Stimulated activated CD4-positive, alpha-beta T cell treated with anti-CD3 and anti-CD28 coated beads, Interleukin-4, amount 100 ng/mL, for 24 hours (primary cell): ENCODE measurements at places on chromosomes 12 and 14.
A peak's percentile ranks its signal among the peaks of the same experiment; 100 is the strongest.

- DNase-seq: no peak
Measured at GRCh38 chr12:49541140-49541861, 2.5 kb downstream of the KCNH3 start.

DNA sequence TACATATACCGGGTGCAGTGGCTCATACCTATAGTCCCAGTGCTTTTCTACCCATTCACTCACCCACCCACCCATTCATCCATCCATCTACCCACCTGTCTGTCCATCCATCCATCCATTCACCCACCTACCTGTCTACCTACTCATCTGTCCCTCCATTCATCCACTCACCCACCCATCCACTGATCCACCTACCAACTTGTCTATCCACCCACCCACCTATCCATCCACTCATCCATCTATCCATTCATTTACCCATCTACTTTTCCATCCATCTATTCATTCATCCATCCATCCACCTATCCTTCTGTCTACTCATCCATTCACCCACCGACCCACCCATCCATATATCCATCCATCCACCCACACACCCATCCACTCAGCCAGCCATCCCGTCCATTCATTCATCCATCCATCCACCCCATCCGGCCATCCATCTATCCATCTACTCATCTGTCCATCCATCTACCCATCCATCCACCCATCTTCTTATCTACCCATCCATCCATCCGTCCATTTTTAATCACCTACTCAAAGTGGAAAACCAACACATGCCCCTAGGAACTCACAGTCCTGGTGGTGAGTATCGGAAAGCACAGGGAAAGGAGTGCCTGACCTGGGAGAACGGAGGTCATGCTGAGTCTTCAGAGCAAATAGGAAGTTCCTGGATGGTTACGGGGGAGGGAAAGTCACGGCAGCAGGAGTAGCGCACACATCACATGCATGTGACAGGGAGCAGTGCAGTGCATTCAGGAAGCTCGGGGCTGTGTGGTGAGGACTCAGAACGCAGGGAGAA is 20.0 kb downstream of the DDX51 start:
- no peak for DNase-seq

DNA sequence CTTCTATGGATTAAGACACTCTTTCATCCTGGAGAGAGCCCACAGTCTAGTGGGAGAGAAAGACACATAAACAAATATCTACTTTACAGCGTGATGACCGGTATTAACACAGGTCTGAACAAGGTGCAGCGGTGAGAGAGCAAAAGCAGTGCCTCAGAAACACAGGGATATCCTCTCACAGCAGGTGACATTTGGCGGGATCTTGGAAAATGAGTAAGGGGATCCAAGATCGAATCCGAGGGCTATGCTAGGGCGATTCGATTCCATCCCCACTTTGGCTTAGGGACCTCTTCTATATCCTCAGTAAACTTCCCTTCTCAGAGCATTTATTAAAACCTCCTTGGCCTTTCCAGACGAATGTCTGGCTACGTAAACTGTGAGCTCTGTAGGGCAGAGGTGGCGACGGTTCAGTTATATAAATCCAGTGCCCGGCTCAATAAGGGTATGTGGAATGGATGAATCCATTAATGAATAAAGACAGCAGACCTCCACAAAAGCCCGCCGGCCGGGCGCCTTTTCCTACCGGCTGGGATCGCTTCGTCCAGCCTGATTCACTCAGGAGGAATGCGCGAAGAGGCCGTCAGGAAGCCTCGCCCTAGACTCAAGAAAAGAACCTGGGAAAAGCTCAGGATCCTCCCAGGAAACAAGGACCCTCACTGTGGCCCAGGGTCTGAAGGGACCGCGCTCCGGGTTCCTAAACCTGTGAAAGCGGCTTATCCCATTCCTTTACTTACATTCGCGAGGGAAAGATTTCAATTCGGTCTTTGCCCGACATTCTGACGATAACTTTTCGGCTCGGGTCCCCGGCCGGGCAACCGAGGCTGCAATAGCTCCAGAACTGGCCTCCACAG is 455 bp downstream of the ATP6V1D start:
- no peak for DNase-seq

GRCh38 chr14:92451245-92451644 is 62.3 kb upstream of the RIN3 start:
- no peak for DNase-seq

- DNase-seq: no peak
Measured at GRCh38 chr12:1668833-1669543, 21.9 kb upstream of the ADIPOR2 start.

DNA sequence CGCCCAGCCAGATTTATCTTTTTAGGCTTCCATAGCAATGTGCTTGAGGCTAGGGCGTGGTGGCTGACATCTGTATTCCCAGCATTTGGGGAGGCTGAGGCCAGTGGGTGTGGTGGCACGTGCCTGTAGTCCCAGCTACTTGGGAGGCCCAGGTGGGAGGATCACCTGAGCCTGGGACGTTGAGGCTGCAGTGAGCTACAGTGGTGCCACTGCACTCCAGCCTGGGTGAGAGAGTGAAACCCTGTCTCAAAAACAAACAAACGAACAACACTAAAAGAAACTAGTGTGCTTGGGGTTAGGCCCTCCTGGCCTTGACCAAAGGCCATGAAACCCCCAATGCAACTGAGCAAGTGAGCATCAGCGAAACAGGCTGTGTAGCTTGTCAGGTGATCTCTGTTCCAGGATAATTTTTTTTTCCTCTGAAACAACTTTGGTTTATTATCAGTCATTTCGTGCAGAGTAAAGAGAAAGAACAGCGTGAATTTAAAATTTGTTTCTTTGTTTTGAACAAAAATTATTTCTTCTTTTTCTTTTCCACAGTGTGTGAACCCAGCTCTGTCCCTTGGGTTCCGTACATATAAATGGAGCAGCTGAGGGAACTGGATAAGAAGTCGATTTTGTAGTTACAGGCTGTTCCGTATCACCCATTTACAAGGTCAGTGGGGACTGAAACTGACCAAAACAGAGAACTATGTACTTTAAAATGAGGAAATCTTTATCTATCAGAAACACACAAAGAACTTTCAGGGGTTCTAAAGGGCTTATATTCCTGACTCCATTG is 8.8 kb upstream of the TUBA1C start:
- no peak for DNase-seq

GRCh38 chr12:66531766-66532165 is 147.1 kb downstream of the GRIP1 start:
- no peak for DNase-seq

DNA sequence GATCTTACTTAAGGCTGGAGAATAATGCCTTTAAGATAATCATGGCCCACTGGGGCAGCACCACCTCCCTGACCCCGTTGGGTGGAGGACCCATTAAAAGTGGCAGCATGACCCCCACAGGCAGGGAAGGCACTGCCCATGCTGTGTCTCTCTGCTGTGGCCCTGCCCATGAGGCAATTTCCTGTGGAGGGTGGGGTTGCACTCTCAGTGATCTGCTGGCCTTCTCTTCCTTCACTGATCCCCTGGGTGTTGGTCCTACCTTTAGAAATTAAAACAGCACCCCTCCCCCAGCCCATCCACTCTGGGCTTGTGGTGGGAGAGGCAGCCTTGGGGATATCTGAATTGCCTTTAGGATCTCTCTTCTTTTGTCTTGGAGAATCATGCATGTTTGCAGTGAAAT is 17.3 kb downstream of the KLRK1 start:
- no peak for DNase-seq

DNA sequence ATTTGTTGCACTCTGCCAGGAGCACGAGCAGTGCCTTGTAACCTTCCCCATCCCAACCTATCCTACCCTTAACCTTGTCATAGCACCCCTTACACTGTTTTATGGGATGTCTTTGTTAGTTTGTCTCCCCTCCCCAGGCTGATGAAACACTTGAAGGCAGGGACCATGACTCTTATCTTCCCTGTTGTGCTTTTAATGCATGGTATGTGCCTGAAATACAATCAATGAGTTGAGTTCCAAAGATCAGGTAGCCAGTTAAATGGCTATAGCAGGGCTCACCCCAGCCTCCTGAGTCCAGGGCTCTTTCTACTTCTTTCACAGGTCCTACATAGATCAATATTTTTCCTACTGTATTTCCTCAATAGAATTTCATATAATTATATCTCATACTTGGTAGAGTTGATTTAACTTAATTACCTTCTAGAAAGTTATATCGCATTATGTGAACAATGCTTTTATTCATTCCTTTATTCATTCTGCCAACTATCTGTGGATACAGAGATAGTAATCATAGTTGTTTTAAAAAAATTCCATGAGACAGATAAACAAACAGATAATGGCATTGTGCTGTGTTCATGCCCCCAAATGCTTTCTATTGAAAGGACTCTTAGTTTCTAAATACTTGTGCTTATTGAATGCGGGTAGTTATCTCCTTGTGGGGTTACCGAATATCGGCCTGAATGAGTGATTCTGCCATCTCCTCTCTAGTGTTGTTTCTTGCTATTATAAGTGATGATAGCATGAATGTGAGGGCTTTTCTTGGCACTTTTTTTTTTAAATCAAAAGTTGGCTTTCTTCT is 347.4 kb downstream of the NPAS3 start:
- no peak for DNase-seq

- DNase-seq: no peak
Measured at GRCh38 chr12:9617124-9617523, 9.4 kb upstream of the KLRB1 start.

- DNase-seq: peak; percentile 13
Measured at GRCh38 chr14:20934148-20934762, 21.0 kb upstream of the RNASE2 start.

DNA sequence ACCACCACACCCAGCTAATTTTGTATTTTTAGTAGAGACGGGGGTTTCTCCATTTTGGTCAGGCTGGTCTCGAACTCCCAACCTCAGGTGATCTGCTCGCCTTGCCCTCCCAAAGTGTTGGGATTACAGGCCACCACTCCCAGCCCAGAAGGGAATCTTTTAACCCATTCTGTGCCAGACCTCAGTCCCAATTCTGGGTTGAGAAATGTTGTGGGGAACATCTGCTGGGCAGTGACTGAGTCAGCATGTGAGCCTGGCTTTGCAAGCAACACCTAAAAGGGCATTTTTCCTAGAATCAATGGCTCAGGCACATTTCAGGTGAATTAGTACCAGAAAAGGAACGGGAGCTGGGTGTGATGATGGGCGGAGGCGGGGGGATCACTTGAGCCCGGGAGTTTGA is 7.6 kb upstream of the SPATS2 start:
- no peak for DNase-seq

DNA sequence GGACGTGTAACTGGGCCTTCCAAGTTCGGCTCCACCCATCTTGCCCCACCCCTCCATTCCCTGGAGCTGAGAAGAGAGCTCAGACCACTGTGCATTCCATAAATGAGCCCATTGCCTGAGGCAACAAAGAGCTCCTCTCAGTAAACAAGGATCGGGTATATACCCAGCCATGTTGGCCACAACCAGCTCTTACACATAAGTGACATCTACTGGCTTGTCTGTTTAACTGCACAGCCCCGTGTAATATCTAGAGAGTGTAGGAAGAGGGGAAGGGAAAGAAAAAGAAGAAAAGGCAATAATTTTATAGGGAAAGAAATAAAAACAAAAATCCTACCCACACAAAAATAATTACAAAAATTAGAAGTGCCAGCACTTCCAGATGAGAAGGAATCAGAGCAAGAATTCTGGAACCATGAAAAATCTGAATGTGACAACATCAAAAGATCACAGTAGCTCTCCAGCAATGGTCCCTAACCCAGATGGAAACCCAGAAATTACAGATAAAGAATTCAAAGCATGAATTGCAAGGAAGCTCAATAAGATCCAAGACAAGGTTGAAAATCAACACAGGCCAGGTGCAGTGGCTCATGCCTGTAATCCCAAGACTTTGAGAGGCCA is 308.1 kb downstream of the RPAP3 start:
- DNase-seq: peak; percentile 58

DNA sequence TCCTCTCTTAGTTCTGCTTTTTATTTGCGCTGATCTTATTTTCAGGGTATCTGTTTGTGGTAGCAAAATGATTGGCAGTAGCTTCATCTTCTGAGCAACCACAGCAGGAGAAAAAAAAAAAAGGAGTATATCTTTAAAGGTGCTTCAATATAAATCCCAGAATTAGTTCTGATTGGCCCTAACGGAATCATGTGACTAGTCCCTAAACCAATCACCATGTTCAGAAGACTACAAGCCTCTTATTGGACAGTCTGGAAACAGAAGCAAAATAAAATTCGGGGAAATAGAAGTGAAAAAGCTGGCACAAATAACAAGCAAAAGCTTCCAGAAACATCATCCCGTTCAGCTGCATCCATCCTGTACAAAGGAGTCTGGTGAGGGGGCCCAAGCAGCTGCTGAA is 49.9 kb upstream of the PTPRO start:
- no peak for DNase-seq
